ENCODE measurements at places on chromosomes 6 and 20.

- DNase-seq: no peak
These were observed 83.0 kb downstream of the TENT5A start for GRCh38 chr6:81669445-81669844.

GRCh38 chr6:2481307-2481706 is 235.9 kb upstream of the GMDS start:
- DNase-seq: no peak

- peak; percentile 87 for DNase-seq
These were observed at the start of gene DNMT3B for GRCh38 chr20:32761831-32762753. Gene DNMT3B (plus strand): TSS chr20:32762385. CDS start chr20:32780324, 17,939 bp downstream.

DNA sequence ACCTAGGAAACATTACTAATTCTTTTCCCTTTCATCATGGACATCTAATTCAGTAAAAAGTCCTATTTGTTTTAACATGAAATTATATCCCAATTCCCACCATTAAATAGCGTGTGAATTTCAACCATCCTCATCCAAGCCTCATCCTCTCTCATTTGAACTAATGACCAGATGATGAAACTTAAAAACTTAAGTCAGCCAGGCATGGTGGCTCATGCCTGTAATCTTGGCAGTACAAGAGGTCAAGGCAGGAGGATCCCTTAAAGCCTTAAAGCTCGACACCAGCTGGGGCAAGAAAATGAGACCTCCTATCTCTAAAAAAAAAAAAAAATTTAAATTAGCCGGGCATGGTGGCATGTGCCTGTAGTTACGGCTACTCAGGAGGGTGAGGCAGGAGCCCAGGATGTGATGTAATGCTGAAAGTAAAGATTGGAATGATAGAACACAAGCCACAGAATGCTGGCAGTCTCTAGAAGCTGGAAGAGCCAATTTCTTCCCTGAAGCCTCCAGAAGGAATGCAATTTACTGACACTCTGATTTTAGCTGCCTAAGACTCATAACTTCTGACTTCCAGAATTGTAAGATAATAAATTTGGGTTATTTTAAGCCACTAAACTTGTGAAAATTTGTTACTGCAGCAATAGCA is 27.1 kb upstream of the HAO1 start:
- DNase-seq: no peak

- DNase-seq: no peak
These were observed 9.5 kb downstream of the DDX27 start for GRCh38 chr20:49228676-49229075.

DNA sequence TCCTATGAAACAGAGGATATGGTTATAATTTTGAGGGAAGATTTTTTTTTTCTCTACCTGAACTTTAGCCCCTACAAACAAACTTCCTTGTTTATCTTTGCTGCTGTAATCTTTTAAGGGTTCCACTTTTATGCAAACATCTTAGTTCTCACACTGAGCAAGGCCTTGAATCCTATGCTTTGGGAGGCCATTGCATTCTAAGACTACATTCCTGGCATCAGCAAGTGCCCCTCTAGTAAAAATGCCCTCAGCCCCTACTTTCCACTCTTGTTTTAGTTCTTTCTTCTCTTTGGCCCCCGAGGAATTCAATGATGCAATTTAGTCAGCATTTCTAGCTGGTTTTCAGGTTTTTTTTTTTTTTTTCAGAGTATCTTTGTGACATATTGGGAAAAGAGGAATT is 8.1 kb upstream of the AHI1 start:
- DNase-seq: no peak
